ENCODE measurements at places on chromosomes 1 and 21.

GRCh38 chr1:48206371-48206770 is 16.1 kb upstream of the SLC5A9 start:
- peaks cover 19% of the 10 kb centered on the region for H3K27me3 ChIP-seq
- H3K4me3 ChIP-seq = no peak overlapping the region
- DNase-seq = no peak
- no peaks in the 10 kb centered on the region for H3K36me3 ChIP-seq
- H3K4me1 ChIP-seq = no peaks in the 10 kb centered on the region
- no peak overlapping the region for H3K27ac ChIP-seq

DNA sequence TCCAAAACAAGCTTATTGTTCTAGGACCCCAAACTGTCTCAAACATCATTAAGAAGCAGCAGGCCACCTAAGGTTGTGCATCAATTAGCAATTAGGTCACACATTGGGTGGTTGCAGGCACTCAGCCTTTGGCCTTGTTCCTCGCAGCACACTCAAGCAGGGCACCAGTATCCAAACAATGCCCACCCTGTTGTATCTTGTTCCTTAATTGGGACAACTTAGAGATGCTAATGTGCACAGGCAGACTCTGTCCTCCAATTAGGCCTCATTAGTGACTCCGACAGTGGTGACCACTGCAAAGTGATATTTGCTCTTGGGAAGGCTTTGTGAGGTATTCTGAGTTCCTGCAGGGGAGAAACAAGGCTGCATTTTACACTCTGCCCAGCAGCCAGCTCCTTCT is 515.1 kb upstream of the PTBP2 start:
- no peaks in the 10 kb centered on the region for H3K4me1 ChIP-seq
- no peaks in the 10 kb centered on the region for H3K27me3 ChIP-seq
- H3K4me3 ChIP-seq = no peak overlapping the region
- no peak overlapping the region for H3K27ac ChIP-seq
- no peak for DNase-seq

GRCh38 chr1:27478098-27478497 is 11.9 kb downstream of the WASF2 start:
- H3K27me3 ChIP-seq = no peaks in the 10 kb centered on the region
- H3K4me1 ChIP-seq = no peaks in the 10 kb centered on the region

- H3K27me3 ChIP-seq = no peaks in the 10 kb centered on the region
- peaks cover 63% of the 10 kb centered on the region for H3K36me3 ChIP-seq
- H3K4me1 ChIP-seq = peaks cover 15% of the 10 kb centered on the region
- no peak overlapping the region for H3K4me3 ChIP-seq
- no peak overlapping the region for H3K27ac ChIP-seq
Measured at GRCh38 chr1:43427941-43428340, 25.8 kb downstream of the HYI start.

- H3K36me3 ChIP-seq = no peaks in the 10 kb centered on the region
- no peak overlapping the region for H3K4me3 ChIP-seq
- H3K27me3 ChIP-seq = peaks cover 20% of the 10 kb centered on the region
- H3K4me1 ChIP-seq = no peaks in the 10 kb centered on the region
- no peak for DNase-seq
Measured at GRCh38 chr1:53755874-53756273, 16.9 kb upstream of the GLIS1 start.
